Activated CD4-positive, alpha-beta T cell treated with anti-CD3 and anti-CD28 coated beads, Interleukin-2, amount 10 ng/mL, durations not matched to agents 7 days and 5 days (primary cell): ENCODE measurements at places on chromosomes 4 and X.

GRCh38 chrX:107574054-107574683, 54.1 kb upstream of the PRPS1 start:
- DNase-seq: no peak

DNA sequence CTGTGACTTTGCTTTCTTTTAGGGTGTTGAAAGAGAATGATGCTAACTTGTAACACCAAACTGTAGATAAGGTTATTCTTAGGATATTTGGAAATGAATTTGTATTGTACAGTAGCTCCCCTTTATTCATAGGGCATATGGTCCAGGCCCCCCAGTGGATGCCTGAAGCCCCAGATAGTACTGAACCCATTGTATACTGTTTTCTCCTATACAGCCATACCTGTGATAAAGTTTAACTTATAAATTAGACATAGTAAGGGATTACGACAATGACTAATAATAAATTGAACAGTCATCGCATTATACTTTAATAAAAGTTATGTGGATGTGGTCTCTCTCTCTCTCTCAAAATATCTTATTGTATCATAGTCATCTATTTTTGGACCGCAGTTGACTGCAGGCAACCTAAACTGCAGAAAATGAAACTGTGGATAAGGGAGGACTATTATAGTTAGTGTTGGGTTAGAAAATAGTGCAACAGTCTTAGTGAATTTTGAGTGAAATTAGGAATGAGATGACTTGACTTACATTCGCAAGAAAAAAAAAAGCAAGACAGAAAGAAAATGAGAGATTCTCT, 105.1 kb downstream of the CLDN22 start:
- DNase-seq: no peak

DNA sequence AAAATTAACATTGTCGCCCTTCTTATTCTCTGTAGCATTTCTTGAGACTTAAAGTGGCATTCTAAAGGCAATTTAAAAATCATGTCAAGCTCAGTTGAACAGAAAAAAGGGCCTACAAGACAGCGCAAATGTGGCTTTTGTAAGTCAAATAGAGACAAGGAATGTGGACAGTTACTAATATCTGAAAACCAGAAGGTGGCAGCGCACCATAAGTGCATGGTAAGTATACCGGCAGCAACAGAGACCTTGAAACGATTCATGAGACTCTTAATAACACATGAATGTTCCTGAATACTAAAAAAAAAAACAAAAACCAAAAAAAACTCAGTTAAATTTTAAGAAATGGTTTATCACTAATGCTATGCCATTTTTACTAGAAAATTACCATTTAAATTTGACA, 82.4 kb upstream of the HPRT1 start:
- peak; percentile 35 for DNase-seq

- DNase-seq: no peak
Measured at GRCh38 chr4:42555828-42556227, 101.1 kb downstream of the ATP8A1 start.

DNA sequence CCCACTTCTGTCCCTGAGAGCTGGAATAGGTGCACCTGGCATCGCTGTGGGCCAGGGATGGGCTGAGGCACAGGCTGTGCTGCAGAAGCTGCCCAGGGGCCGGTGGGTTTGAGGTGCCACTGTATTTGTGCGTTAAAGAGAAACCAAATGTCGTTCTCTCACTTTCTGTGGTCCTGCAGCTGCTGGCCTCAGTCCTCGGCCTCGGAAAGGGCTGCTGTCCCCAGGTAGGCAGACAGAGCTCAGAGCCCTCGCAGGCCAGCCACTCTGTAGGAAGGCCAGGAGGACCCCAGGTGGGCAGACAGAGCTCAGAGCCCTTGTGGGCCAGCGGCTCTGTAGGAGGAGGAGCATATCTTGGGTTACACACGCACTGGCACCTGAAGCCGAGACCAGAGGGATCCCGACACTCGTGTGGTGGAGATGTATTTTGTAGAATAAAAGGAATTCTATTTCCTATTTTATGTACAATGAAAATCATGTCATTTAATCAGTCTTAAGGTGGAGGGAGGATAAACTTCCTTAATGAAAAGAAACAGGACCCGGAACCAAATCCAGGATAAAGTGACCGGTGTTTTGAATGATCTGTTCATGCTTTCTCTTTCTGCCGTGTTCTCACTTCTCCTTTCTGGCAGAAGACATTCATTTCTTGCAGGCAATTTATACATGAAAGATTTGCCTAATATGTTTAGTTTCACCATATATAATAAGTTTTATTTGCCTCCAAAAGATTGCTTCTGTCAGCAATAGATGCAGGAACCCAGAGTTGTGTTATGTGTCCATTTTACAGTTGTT, 54.4 kb upstream of the HGFAC start:
- no peak for DNase-seq

DNA sequence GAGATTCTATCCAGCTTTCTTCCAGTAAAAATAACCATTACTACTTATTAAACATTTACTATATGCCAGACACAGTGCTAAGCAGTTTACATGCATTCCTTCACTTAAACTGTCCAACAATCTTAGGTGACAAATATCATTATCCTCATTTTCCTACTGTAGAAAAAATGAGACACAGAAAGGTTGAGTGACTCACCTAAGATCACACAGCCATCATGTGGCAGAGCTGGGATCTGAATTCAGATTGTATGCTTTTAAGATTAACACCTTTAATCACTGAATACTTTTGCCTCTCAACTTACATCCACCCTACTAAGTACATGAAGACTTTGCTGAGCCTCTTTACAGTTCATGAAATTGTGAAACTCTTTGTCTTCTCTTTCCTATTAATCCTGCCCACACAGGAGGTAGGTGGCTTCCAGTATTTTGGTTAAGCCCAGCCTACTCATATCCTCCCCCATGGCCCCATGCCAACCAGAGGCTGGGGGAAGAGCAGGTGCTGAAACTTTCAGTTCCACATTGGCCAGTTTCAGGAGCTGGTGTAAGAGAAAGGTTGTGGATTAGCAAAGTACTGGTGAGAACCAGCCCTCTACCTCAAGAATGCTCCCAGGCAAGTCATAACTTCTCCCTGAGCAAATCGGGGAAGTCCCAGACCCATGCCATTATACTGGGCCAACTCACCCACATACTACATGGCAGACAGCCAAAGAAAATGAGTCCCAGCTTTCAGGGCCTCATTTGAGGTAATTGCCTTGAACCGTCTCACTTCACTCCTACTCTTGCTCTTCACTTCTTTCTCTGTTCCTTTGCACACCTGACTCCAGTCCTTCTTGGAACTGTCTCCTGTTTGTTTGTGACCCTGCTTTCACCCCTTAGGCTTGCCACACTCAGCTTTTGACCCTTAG, 211.1 kb downstream of the GUCY2F start:
- no peak for DNase-seq

- peak; percentile 61 for DNase-seq
Measured at GRCh38 chr4:87093443-87094123, 126.8 kb downstream of the KLHL8 start.

DNA sequence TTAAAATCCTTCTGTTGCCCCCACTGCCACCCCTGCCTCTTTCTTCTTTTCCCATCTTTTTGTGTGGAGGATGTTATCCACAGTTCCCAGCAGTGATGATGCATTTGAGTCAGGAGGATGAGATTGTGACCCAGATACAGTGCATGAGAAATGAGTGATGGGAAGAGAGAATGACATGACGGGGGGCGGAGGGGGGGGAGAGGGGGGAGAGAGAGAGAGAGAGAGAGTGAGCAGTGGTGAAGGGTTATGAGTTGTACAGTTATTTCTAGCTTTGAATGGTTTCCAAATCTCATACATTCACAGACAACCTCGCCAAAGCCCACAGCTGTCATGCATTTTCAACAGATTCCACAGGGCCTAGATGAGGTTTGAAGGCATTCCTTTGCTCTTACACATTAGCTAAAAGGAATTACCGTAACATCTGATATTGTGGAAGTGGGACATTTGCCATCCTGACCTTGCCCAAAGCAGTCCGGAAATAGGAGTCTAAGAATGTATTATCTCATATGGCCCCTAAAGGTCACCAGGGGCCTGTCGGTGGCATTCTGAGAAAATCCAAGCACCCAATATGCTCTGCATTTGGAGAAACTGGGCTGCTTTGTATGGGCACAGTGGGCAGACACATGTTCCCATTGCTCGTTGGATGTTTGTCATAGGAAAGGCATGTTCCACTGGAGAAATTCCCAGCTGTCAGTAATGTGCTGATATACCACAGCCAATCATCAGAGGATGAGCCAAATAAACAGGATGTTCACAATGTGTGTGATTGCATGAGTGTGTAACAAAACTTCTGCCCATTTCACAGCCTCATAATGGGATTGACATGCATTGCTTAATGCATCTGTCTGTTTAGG, 435.8 kb downstream of the SPRY1 start:
- DNase-seq: no peak

DNA sequence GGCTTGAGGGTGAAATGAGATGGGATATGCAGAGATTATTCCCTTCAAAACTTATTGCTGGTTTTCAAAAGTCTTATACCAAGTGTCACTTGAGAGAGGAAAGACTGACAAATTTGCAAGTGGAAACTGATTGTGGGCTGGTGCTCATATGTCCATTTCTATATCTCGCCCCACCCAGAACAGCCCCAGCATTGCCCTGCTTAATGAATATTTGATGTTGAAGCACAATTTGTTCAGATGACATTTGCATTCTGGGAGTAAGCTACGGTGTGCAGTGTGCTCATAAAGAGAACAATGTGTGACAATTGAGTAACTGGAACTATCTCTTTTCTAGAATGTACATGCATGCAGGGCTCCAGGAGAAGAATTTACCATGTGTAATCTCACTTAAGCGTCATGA, 223.5 kb upstream of the TRPC5 start:
- no peak for DNase-seq

DNA sequence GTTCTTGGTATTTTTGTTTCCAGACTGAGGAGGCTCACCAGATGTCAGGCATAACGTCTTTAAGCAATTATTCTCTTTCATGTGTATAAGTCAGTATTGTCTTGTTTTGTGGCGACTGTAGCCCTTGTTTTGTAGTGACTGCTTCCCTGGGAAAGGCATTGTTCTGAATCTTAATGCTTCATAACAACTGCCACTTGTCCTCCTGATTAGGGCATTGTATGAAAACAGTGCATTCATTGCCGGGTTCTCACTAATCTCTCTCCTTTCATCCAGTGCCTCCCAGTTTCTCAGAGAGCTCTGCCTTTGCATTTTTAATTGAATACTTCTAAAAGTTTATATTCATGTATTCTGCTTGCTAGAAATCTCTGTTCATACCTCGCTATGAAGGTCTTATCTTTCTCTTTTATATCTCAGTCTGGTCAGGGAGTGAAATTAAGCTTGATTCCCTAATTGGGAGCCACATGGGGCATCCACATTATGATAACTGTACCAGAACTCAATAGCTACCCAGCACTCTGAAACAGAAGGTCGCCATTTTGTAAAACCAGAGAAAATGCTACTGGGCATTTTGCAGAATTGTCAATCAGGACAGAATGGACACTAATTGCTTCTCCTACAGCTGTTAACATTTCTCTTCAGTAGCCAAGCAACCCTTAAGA, 149.8 kb downstream of the GBA3 start:
- DNase-seq: no peak

GRCh38 chrX:65697915-65698796, 30.7 kb downstream of the MSN start:
- DNase-seq: peak; percentile 79

DNA sequence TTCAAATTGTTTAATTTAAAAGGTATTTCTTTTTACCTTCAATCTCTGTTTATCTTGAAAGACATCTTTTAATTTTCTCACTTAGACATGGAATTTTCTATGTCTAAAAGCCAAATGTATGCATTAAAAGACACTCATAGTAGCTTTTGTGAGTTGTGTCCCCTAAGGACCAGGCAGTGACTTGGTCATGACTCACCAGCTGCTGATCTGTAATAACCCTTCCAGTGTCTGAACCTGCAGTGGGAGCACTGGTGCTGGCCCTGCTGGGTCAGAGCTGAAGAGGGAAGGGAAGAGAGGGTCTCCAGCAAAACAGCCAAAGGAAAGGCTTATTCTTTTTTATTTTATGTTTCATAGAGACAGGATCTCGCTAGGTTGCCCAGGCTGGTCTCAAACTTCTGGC, 31.1 kb upstream of the SH3D19 start:
- no peak for DNase-seq

DNA sequence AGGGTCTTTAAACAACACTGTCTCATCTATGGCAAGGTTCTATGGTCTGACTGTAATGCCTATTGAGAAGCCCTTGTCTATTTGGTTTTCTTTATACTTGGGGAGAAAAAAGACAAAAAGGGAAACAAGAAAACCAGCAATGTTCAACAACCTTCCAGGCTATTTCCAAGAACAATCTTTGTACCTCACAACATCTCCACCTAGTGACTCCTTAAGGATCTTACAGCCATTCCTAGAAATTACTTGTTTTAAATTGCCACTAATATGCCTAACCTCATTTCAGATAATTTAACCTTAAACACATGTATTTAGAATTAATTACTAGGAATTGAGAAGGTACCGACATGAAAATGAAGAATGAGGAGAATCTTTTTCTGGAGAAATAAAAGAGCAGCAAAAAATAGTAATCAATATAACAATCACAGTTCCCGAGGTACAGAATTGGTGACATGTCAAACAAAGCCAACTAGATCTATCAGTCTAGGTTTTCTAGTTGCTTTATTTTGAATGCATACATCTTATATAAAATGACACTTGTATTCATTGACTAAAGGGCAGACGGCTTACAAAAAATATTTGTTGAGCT, 1.6 kb upstream of the RBM46 start:
- no peak for DNase-seq

- DNase-seq: no peak
Measured at GRCh38 chr4:61553557-61554125, 353.5 kb downstream of the ADGRL3 start.

- DNase-seq: peak; percentile 29
Measured at GRCh38 chrX:132737743-132738142, 220.7 kb downstream of the HS6ST2 start.

DNA sequence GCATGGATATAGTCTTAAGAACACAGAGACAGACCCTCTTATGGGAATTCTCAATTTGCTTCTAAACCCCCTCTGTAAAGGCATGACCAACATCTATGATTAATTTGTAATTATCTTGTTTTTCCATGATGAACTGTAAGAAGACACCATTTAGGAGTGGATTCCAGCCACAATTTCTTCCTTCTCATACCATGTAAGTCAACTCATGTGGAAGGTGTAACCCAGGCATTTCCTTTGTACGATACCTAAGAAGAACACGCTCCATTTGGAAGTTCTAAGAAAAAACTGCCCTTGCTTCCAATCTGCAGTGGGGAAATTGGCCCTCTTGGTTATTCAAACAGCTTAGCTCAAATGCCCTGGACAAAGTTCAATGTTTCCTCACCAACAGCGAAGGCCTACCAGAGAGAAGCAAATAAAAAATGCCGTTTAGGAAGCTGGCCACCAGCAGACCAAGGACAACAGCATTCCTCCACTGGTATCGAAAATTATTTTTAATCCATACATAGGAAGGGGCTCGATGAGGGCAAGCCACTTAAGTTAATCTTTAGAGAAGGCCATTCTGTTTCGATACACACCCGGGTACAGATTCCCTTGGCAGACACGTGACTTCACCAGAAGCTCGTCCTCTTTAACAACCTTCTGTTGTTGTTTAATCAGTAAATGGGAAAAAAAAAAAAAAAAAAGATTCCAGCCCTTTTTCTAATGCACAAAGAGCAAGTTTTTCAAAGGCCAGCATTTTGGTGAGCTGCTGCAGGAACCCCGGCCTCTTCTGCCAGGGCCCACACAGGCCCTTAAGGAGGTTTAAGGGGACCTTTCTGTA, 2.6 kb downstream of the DHRSX start:
- no peak for DNase-seq
